Neuronal stem cell (in vitro differentiated cells): ENCODE measurements at places on chromosomes 12 and 14.

DNA sequence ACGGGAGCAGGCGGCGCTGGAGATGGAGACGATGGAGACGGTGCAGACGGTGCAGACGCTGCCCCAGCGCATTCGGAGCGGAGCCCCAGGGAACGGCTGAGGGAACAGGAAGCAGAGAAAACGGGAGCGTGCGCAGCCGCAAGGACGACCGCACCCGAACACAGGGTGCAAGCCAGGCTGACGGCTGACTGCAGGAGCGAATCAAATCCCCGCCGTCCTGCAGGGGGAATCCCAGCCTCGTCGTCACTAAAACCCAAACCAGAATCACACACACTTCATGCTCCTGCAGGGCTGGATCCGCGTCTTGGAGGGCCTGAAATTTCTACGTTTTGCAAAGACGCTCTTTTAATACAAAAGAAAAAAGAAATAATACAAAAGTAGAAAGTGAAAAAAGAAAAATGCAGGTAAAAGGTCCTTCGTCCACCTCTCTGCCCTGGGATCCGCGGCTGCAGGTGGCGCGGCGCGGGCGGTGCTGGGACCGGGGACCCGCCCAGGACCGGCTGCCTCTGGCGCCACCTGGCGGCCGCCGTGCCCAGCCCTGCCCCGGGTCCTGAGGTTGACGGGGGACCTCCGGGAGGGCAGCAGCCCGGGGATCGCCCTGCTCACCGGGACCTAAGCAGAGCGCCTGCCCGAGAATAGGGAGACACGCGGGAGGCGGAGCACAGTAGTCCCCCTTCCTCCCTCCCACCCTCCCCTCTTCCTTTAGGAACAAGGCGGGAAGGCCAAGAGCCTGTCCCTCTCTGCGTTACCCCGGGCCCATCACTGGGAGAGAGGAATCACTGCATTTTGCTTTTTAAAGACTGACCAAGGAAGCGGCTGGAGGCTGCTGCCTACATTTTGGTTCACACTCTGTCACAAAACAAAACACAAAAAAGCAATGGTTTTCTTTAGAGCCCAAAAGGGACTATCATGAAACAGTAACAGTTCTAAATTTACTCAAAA lies 20.1 kb downstream of the STX2 start:
- no peak overlapping the region for H3K27ac ChIP-seq
- peaks cover 13% of the 10 kb centered on the region for H3K4me1 ChIP-seq
- H3K36me3 ChIP-seq: peaks cover 7% of the 10 kb centered on the region
- peak; percentile 65 for DNase-seq

DNA sequence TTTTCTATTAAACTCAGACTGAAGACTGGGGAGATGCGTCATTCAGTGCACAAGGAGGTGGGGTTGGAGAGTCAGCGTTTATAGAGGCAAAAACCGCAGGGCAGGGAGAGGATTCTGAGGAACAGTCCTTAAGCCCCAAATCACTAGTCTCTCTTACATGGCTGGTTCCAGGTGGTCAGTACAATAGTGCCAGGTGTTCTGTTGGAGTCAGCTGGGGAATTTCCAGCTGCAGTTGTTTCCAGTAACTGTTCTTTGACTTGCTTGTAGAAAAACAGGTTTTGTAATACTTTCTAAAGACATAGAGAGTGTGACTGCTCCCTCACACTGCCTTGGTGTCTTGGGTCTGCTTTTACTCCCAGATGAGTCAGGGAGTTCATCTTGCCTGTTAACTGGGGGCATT lies 192.2 kb downstream of the TMTC3 start:
- DNase-seq: peak; percentile 18
- no peaks in the 10 kb centered on the region for H3K36me3 ChIP-seq
- no peaks in the 10 kb centered on the region for H3K27me3 ChIP-seq
- no peak overlapping the region for H3K27ac ChIP-seq

DNA sequence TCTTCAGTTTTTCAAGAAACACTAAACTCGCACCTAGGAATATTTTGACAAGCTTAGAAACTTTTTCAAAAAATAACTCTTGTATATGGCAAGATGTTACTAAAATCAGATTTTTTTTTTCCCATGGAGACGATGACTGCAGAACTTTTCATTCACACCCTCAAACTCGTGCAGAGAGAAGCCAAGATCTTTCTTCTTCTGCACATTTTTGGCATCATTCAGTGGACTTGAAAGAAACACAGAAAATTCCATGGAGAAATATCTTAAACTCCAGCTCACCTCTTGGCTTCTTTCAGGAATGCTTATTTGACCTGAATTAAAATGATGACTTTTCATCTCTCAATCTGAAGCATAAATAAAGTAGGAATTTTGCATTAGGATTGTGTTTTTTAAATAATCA lies 919.4 kb downstream of the NRXN3 start:
- H3K36me3 ChIP-seq: no peaks in the 10 kb centered on the region
- H3K27me3 ChIP-seq: no peaks in the 10 kb centered on the region
- no peak for DNase-seq
- H3K4me1 ChIP-seq: no peaks in the 10 kb centered on the region
- H3K4me3 ChIP-seq: no peak overlapping the region

DNA sequence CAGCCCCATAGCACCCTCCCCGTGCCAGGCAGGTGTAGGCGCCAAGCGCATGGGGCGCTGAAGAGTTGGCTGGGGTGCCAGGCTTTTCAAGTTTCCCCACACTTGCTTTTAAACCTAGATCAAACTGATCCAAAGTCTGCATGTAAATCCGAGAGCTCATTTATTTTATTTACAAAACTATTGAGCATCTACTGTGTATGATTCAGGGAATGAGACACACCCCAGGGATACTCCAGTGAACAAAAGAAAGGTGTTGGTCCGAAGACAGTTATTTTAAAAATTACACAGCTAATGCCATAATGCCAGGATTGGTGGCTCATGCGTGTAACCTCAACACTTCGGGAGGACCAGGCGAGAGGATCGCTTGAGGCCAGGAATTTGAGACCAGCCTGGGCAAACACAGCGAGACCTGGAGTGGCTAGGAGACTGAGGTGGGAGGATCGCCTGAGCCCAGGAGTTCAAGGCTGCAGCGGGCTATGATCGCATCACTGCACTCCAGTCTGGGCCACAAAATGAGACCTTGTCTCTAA lies 780 bp upstream of the SLC41A2 start:
- no peak overlapping the region for H3K27ac ChIP-seq
- DNase-seq: no peak
- H3K4me1 ChIP-seq: peaks cover 2% of the 10 kb centered on the region
- peaks cover 23% of the 10 kb centered on the region for H3K27me3 ChIP-seq

DNA sequence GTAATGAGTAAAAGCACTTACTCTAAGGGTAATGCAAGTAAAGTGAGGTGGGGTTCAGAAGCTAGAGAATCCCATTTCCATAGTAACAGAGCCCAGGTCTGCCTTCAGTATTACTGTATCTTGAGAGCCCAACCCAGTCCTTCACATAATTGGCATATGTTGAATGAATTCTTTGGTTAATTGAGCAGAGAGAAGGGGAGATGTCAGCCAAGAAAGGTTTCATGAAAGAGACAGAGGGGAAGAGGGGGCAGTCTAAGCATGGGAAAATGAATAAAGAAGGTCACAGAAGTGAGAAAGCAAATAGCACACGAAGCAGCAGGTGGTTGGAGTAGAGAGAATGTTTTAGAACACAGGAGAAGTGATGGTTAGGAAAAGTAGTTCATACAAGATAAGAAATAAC lies 371.1 kb downstream of the SEC23A start:
- no peaks in the 10 kb centered on the region for H3K36me3 ChIP-seq
- no peaks in the 10 kb centered on the region for H3K4me1 ChIP-seq
- H3K27me3 ChIP-seq: no peaks in the 10 kb centered on the region
- H3K27ac ChIP-seq: no peak overlapping the region
- H3K4me3 ChIP-seq: no peak overlapping the region

- no peak for DNase-seq
- H3K4me3 ChIP-seq: no peak overlapping the region
- H3K4me1 ChIP-seq: no peaks in the 10 kb centered on the region
- H3K36me3 ChIP-seq: no peaks in the 10 kb centered on the region
- H3K27ac ChIP-seq: no peak overlapping the region
Measured at GRCh38 chr12:46670636-46671035, 155.2 kb downstream of the SLC38A4 start.
